ENCODE measurements at places on chromosomes 2 and 18.

- no peak for DNase-seq
Measured at GRCh38 chr2:158825021-158825420, 29.9 kb downstream of the DAPL1 start.

- DNase-seq: no peak
Measured at GRCh38 chr2:120677696-120678247, 57.9 kb upstream of the GLI2 start.

DNA sequence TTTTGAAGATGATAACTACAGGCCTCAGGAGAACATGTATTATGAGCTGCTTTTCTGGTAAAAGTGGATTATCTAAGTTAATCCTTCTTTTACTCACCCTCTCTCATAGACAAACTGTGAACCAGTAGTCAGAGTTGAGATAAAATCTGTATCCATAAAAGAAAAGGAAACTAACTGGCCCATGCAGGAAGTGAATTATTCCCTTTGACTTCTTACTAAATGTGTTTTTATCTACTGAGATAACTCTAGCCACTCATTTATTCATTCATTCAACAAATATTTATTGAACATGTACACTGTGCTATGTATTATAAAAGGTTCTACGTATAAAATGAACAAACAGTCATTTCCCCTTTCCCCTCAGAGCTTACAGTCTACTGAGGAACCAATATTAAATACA, 10.0 kb downstream of the WDR35 start:
- no peak for DNase-seq

- no peak for DNase-seq
Measured at GRCh38 chr2:241939541-241939940, 70.0 kb downstream of the RTP5 start.

DNA sequence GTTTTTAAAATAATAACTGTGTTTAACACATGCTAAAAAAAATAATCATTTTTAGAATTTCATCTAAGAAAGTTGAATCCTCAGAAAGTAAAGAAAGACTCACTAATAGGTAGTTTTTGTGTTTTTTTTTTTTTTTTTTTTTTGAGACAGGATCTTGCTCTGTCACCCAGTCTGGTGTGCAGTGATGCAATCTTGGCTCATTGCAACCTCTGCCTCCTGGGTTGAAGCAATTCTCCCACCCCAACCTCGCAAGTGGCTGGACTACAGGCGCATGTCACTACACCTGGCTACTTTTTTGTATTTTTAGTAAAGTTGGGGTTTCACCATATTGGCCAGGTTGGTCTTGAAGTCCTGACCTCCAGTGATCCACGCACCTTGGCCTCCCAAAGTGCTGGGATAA, 7.1 kb downstream of the CKAP2L start:
- no peak for DNase-seq

DNA sequence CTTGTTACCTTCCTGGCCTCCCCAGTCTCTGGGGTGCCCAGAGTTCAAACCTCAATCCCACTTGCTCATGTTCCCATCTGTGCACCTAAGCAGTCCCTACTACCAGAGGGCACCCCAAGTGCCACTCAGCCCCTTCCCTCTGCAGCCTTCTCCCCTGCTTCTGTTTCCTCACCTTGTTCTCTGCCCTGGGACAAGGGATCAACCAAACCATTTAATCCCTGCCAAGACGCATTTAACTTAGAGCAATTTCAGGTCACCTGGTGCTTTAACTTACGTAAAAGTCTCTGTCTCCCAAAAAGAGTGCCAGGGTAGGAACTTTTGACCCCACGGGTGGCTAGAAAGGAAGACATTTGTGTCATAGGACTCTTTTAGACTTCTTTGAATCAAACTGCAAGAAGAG, 67.2 kb downstream of the SRD5A2 start:
- DNase-seq: no peak

DNA sequence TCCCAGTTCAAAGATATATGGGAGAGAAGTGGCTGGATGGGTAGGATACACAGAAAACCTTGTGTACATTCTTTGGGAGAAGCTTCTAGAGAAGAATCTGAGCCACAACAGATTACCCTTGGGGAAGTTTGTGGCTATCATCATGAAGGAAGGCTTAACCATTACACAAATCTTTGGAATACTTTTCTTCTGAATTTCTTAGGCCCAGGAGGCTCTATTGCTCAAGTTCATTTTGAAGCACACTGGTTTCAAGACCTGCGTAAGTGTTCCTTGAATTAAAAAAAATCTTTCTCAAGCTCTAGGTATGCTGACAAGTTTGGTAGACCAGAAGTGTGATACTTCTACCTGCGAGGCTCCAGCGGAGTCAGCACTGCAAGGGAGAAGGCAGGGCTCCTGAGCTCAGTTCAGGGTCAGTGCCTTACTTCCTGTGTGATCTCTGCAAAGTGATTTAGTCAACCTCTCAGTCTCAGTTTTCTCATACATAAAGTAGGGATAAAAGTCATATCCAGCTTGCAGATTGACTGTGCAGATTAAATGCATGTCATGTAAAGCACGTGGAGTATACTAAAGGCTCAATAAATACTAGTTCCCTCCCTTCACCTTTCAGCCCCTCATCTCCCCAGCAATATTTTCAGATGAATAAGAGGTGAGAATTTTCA, 438.6 kb downstream of the DLGAP1 start:
- DNase-seq: no peak

DNA sequence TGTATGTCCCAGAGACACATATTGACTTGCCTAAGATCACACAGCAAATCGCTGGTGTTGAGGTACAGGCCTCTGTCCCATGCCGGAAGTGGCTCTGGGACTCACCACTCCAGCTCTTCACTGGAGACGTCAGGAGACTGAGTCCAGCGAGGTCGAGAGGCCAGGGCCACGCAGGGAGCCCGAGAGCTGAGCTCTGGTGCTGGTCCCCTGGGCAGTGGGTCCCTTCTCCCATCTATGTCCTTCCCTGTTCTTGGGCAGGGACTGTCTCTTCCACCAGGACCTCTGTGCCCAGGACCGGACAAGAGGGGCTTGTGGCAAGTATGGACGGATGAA, 62.4 kb upstream of the TWIST2 start:
- DNase-seq: no peak

DNA sequence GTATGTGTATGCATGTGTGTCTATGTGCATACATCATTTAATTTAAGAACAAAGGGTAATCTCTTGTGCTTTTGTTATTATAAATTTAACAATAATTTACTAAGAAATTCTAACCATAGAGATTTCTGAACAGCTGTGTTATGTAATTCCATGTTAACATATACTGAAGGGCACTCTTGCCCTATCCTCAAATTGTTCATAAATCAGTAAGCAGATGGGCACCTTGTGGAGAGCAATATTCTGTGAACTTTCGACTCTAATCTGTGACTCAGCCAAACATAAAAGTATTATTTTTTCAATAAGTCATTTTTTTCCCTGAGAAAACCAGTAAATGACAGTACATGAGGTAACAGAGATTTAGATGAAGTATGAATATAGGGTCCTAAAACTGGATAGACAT, 938.3 kb upstream of the CRIM1 start:
- DNase-seq: no peak

DNA sequence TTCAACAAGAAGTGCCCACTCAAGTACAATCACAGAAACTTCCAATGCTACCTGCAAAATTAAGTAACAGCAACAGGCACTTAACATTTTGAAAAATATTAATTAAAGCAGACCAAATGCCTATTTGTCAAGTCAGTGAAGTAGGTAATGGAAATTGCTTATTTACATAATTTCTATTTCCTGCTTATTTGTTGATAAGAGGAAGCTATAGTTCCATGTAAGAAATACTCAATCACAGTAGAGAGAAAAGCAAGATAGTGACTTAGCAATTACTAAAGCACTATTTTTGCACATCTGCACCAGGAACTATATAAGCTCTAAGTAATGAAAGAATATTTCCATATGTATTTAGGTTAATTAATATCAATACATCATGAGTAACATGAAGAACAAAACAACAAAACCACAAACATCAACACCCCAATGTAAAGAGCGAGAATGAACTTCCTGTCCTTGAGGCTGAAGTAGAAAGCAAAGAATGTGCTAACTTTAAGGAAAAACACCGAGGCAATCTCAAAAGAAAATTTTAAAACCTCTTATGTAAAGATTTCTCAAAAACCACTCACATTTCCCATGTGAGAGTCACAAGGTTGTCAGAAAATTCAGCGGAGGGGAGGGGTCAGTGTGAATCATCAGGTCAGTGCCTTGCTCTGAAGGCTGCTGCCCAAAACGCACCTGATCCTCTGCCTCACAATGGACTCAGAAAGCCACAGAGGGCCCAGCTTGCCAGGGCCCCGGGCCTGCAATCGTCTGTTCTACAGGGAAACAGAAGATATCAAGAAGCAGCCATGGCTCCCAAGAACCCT, 12.5 kb downstream of the NPC1 start:
- DNase-seq: no peak

GRCh38 chr2:205770577-205770976, 88.3 kb downstream of the NRP2 start:
- DNase-seq: no peak

DNA sequence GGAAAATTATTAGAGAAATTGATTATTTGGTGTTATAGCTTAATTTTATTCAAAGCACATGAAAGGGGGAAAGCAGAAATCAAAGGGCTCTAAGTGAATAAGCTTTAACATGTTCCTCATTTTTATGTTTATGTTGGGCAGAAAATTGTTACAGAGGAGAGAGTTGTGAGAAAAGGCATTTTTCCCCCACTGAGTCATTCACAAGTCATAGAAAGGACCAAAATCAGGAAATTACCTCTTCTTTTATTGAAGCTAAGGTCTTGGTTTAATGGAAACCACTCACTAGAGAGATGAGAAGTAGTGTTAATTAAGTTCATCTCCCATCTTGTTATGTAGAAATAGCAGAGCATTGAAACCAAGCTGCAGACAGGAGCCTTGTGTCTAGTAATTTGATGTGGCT, 175.3 kb upstream of the THUMPD2 start:
- DNase-seq: no peak

DNA sequence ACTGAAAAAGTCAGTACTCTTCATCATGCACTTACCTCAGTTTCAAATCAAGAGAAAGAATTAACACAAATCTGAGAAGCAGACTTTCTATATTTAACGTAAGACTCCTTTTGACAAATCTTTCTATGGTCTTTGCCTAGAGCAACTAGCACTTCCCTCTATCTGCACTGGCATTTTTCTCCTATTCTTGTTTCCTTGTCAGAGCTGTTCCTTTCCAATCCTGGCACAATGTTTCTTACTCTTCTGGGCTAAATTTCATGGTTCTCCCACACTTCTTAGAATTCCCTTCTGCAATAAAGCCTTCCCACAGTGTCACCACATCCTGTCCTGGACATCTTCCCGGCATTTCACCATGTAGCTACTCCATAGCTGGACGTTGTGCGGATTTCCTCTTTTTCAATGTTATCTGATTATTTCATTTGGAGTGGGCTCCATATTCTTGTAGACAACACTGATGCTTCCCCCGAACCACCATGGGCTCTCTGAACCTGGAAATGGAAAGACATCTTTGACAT, 144.7 kb upstream of the CTNNA2 start:
- no peak for DNase-seq

DNA sequence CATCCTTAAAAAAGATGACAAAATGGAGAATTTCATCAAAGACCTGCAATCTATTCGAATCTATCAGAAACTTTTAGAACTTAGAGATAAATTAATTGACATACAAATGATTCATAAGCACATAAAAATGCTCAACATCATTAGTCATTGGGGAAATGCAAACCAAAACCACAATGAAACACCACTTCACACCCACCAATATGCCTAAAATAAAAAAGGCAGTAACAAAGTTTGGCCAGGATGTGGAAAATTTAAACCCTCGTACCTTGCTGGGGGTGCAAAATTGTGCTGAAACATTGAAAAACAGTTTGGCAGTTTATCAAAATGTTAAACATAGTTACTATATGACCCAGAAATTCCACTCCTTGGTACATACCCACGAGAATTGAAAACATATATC, 11.5 kb upstream of the EIF2AK3 start:
- DNase-seq: no peak

- no peak for DNase-seq
Measured at GRCh38 chr2:139836769-139837168, 1056.6 kb upstream of the NXPH2 start.

GRCh38 chr2:102704531-102704930, 57.3 kb upstream of the TMEM182 start:
- DNase-seq: no peak

DNA sequence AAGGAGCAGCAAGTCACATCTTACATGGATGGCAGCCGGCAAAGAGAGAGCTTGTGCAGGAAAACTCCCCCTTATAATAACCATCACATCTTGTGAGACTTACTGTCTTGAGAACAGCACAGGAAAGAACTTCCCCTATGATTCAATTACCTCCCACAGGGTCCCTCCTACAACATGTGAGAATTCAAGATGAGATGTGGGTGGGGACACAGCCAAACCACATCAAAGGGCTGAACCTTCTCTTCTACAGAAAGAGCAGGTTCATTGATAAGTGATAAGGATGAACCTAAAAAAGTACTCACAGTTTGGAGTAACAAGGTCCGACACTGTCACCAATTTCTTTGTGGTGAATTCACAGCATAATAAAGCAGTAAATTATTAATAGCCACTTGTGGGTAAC, 422.2 kb upstream of the FSIP2 start:
- no peak for DNase-seq

DNA sequence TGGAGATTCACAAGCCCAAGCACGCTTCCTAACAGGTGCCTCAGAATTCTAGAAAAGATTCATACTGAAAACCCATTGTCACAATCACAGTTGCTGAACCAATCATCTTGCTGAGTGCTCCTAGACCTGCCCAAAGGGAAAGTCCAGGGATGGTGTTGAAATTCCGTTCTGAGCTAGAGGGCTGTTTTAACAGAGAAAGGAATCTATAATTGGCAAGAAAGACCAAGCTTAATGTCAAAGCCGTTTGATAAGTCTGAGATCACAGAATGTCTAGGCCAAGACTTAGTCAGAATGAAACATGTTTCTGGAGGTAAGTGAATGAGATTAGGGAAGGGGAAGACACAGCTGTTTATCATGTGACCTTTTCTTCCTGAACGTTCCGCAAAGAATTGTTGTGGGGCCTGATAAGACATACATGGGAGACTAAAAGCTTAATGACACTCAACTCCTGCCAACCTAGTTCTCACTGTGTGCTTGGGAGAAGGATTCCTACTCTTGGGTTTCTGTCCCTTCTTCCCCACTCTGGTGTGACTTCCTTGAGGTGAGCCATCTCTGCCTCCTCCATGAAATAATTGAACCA, 27.5 kb downstream of the PMAIP1 start:
- DNase-seq: no peak
